ENCODE measurements at places on chromosomes 7 and 10. TPM values are rescaled to one million over a fixed set of nuclear protein-coding genes. Genes with fewer than 3 reads are reported as not detected.

Gene IFIT1
- 0.94 TPM for polyA plus RNA-seq

Gene RNF133
- not detected for polyA plus RNA-seq

Gene EMX2
- polyA plus RNA-seq: not detected

Gene IDE
- polyA plus RNA-seq: 7.3 TPM

GRCh38 chr10:17236468-17237148 is 8.6 kb downstream of the VIM start:
- no peaks in the 10 kb centered on the region for H3K27me3 ChIP-seq
- no peak overlapping the region for H3K27ac ChIP-seq
- H3K36me3 ChIP-seq: peaks cover 6% of the 10 kb centered on the region
- H3K4me3 ChIP-seq: no peak overlapping the region

GRCh38 chr10:785089-785860 is 95.8 kb upstream of the DIP2C start:
- DNase-seq: no peak
- no peaks in the 10 kb centered on the region for H3K36me3 ChIP-seq
- H3K27ac ChIP-seq: no peak overlapping the region
- H3K4me1 ChIP-seq: peaks cover 2% of the 10 kb centered on the region
- peaks cover 2% of the 10 kb centered on the region for H3K27me3 ChIP-seq
- peak overlapping the region; percentile 23 for H3K4me3 ChIP-seq

GRCh38 chr10:19532411-19532810 is 283.8 kb upstream of the PLXDC2 start:
- no peak overlapping the region for H3K27ac ChIP-seq
- H3K4me3 ChIP-seq: no peak overlapping the region
- no peaks in the 10 kb centered on the region for H3K27me3 ChIP-seq
- no peaks in the 10 kb centered on the region for H3K4me1 ChIP-seq

- no peak for DNase-seq
- no peaks in the 10 kb centered on the region for H3K36me3 ChIP-seq
- H3K4me3 ChIP-seq: no peak overlapping the region
- H3K4me1 ChIP-seq: no peaks in the 10 kb centered on the region
- H3K27ac ChIP-seq: no peak overlapping the region
These were observed 69.4 kb downstream of the TBXAS1 start for GRCh38 chr7:139898483-139898882.

DNA sequence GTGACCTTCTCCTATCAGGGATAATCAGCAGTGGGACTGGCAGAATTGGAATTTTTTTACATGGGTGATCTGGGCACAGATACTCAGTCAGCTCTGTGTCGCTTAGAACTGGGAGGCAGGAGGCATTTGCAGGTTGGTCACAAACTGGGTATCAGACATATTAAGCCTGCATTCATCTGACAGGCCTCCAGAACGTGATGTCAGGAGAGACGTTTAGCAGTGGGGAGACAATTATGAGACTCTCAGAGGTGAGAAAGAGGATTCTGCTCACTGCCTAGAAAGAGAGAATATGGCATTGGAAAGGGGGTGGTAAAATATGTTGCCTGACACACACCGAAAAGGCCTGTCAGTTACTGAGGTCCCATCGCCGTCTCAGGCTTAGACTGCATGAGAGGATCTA is 717.6 kb upstream of the GALNT17 start:
- DNase-seq: no peak
- no peak overlapping the region for H3K4me3 ChIP-seq
- H3K27ac ChIP-seq: no peak overlapping the region

DNA sequence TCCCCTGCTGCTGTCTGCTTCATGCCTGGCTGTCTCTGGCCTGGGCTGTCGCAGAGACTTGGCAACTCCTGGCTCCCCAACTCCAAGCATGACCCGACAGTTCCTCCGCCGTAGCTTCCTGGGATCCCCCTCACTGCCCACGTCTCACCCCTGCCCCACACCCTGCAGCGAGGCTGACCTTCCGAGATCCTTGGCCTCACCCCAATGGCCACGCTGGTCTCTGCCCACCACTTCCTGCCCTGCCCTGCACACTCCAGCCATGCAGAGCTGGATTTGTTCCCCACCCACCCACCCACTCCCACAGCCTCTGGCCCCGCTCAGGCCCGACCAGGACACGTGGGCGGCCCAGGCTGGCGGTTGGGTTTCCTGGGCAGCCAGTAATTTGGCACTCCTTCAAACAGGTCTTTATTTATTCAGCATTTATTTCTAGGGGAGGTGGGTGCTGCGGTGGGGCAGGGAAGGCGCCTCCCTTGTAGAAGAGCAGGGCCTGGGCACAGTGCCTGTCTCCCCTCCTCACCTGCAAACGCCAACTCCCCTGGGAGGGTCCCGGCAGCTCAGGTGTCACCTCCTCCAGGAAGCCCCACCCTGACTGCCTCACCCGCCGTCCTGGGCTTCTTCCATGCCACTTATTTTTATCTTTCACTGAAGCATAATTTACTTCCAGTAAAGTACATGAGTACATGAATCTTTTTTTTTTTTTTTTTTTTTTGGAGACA is 25.5 kb downstream of the GTF2IRD1 start:
- no peaks in the 10 kb centered on the region for H3K27me3 ChIP-seq
- H3K4me1 ChIP-seq: peaks cover 9% of the 10 kb centered on the region
- no peak for DNase-seq
- no peaks in the 10 kb centered on the region for H3K36me3 ChIP-seq
- H3K27ac ChIP-seq: no peak overlapping the region

GRCh38 chr7:131827421-131827820 is 271.0 kb upstream of the PODXL start:
- no peak overlapping the region for H3K27ac ChIP-seq

GRCh38 chr10:685613-686012 is 3.9 kb downstream of the DIP2C start:
- H3K4me1 ChIP-seq: peaks cover 5% of the 10 kb centered on the region
- H3K36me3 ChIP-seq: no peaks in the 10 kb centered on the region
- no peak overlapping the region for H3K27ac ChIP-seq
- no peak overlapping the region for H3K4me3 ChIP-seq
- peaks cover 5% of the 10 kb centered on the region for H3K27me3 ChIP-seq

DNA sequence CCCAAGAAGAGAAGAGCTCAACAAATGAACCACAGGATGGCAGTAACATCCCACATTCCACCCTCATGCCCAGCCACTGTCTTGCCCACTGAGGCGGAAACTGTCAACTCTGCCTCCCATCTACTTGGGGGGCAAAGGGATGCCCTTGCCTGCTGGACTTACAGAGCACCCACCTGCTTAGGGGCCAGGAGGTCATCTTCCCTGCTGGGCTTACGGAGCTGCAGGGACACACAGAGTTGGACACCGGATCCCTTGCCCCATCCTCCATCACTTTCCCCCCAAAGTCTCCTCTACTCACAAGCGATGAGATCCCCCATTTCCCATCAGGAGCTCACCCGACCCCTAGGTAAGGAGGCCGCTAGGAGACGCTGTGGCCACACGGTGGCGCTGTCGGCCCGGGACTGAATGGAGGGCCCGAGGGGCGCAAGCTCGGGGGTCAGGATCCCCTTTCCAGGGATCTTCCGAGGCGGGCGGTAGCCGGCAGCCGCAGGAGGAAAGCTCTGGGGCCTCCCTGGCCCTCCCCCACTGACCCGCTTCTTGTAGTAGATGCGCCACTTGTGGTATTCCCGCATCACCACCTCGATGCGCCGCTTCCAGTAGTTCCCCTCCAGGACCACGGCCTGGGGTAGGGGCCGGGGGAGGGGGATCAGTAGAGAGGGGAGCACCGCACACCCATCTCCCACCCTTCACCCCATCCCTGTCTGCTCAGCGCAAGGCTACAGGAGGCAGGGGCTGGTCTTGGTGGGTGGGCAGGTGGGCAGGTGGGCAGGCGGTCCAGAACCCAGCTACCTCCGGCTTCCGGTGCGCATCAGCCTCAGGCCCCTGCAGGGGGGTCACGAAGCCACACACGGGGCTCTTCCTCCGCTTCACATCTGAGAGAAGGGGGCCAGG is 17.3 kb downstream of the MLXIPL start:
- H3K4me3 ChIP-seq: peak overlapping the region; percentile 61
- H3K36me3 ChIP-seq: no peaks in the 10 kb centered on the region

DNA sequence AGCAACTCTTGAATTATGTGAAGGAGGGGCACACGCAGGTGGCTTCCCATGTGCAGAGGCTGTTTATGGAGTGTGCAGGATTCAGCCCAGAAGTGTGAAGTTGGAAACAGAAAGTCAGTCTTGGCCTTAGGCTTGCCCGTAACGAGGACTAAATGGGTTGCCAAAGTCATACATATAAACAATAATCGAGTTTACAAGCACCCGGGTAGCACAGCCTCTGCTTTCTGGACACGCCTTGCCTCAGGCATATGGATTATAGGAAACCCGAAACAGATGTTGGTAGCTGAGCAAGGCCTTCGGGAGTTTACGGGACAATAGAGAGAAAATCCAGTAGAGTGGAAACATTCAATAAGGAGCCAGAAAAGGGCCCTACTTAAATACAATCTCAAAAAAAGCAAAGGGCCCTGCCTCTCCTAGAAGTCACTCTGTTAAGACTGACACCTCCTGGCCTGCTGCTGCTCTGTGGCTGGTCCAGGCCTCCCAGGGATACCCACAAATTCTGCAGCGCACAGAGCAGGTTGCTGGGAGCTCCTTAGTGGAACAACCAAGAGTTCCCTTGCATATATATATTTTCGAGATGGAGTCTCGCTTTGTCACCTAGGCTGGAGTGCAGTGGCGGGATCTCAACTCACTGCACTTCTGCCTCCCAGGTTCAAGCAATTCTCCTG is 48.5 kb downstream of the SMKR1 start:
- no peaks in the 10 kb centered on the region for H3K36me3 ChIP-seq
- H3K27me3 ChIP-seq: no peaks in the 10 kb centered on the region
- H3K4me3 ChIP-seq: no peak overlapping the region

- H3K4me3 ChIP-seq: no peak overlapping the region
- H3K27me3 ChIP-seq: no peaks in the 10 kb centered on the region
- no peaks in the 10 kb centered on the region for H3K36me3 ChIP-seq
- no peaks in the 10 kb centered on the region for H3K4me1 ChIP-seq
- no peak for DNase-seq
- no peak overlapping the region for H3K27ac ChIP-seq
These were observed 83.5 kb downstream of the GNAT3 start for GRCh38 chr7:80428161-80429054.

GRCh38 chr7:30135301-30136116 is 723 bp downstream of the MTURN start:
- no peak overlapping the region for H3K27ac ChIP-seq
- no peak for DNase-seq
- no peaks in the 10 kb centered on the region for H3K36me3 ChIP-seq
- H3K27me3 ChIP-seq: peaks cover 16% of the 10 kb centered on the region
- H3K4me3 ChIP-seq: peak overlapping the region; percentile 51

GRCh38 chr7:132610995-132611394 is 34.7 kb upstream of the PLXNA4 start:
- H3K36me3 ChIP-seq: no peaks in the 10 kb centered on the region
- no peak for DNase-seq
- H3K4me1 ChIP-seq: peaks cover 9% of the 10 kb centered on the region
- no peaks in the 10 kb centered on the region for H3K27me3 ChIP-seq

DNA sequence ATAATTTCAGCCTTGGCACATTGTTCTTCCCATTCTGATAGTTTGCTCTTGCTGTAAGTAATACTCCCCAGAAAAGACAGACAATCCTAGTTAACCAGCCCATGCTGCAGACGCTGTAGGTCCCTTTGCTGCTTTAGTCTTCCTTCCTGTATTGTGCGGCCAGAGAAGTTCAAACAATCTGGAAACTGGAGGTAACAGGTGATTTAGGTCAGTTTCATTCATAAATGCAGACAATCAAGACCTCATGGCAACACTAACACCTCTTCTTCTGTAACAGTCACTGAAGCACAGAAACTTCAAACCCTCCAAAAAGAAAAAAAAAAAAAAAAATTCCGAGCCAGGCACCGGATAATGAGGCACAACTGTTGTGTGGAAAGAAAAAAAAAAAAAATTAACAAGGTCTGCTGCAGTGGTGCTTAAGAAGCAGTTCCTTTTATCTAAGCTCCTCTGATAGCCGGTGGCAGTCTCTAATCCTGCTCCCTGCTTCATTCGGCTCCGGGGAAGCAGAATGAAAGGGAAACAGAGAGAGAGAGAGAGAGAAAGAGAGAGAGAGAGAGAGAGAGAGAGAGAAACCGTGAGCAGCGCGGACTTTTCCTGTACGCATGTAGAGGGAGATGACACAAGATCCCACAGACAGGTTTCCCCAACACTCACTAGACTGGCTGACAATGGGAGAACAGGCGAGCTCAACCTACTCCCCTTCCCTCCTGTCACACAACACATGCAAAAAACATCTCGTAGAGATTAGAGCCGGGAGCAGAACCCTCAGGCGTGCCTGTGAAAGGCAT is at the start of gene SEMA3A:
SEMA3A (minus strand) TSS at position 306 of the 788 bp plus-strand sequence; CDS start at position 103, 203 bp downstream.
- H3K4me1 ChIP-seq: peaks cover 11% of the 10 kb centered on the region
- DNase-seq: no peak
- H3K4me3 ChIP-seq: peak within 1 kb of the TSS; percentile 79
- H3K36me3 ChIP-seq: no peaks in the 10 kb centered on the region
- no peak within 1 kb of the TSS for H3K27ac ChIP-seq
- no peaks in the 10 kb centered on the region for H3K27me3 ChIP-seq

All from H1 (cell line).